AG10803 (cell line): ENCODE measurements at places on chromosomes 12 and 14.

DNA sequence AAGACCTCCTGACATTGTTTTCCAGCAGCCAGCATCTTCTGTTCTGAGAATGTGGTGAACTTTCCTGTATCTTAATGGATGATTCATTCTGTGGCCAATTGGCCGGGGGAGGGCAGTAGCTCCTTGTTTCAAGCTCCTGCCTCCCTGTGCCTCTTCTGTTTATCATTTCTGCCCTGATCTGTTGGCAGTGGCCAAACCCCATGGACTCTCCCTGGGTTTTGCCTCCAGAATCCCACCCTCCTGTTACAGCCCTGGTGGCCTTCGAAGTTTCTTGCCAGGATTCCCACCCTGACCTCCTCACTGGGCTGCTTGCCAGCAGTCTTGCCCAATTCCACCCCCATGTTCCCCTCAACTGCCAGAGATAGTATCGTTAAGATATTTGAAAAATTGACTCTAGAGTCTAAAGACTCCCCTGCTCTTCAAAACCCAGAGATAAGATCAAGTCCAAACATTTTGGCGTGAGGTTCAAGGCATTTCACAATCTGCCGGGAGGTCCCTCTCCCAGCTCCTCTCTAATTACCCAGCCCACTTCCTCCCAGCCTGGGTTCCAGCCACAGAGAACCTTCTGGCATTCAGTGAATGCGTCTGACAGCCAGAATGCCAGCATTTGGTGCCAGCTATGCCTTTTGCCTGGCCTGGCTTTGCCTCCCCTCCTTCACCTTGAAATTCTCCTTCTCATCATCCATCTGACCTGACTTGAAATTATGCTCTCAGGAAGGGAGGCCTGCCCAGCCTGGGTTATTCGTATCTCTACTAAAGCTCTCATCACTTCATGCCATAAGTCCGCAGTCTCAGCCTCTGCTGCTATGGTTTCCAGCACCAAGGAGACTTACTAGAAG, 37.7 kb upstream of the TXNRD1 start:
- peak; percentile 99 for DNase-seq

DNA sequence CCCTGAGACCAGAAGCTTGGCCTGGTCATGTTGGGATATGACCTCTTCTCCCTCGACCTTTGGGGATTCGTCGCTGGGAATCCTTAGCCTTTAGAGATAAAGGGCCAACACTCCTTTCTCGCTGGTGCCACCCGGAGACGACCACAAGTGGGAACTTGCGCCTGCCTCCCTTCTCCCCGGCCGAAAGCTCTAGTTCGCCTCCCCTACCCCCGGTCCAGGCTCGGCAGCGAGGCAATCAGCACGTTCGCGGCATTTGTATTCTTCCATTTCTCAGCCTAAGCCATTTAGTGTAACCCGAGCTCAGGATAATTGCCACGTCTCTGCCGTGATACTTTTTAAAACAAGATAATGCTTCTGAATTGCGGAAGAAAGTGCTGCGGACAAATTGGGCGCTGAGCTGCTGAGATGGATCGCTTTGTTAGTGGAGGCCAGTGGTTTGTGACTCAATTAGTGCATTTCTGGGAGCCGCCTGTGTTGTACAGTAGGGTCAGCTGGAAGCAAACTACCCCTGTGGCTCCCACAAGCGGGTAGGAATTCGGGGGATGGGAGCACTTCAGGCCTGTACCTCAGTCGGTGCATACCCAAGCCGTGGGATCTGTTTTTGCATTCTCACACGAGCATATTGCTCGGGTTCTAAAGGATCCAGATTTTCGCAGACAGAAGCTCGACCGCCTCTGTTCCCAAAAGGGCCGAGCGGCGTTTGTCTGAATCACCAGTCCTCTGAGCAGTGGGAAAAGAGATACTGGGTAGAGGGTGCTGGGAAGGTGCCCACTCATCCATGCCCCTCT, 6.8 kb upstream of the SIX1 start:
- DNase-seq: no peak

GRCh38 chr12:6962285-6963015, 8.0 kb downstream of the PHB2 start:
- DNase-seq: no peak

GRCh38 chr14:46369391-46369790, 282.2 kb downstream of the RPL10L start:
- DNase-seq: no peak

DNA sequence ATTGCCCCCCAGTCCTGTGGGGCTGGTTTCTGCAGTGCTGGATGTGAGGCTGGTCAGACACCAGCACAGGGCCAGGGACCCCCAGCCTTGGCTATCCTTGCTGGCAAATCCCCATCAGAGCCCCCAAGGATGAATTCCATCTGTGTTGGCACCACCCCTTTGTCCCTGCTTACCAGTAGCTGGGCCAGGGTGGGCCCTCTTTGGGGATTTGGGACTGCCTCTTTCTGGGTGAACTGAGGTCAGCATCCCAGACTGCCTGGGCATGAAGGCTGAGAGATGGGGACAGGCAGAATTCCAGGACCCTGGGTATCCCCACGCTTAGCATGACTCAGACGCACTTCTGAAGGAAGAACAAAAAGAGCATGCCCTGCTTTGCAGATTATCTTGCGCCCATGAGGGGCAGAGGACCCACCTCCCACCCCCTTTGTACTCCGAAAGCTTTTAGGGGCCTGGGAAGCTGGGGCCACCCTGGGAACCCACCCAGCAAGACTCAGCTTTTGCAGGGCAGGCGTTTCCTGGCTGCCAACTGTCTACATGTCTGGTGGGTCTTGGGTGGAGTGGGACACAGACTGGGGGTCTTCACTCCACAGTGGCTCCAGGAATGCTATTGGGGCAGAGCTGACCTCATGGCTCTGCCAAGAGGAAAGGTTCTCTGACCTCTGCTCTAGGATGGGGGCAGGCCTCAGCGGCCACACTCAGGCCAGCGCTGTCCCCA, 26.8 kb downstream of the RFLNA start:
- DNase-seq: peak; percentile 46

GRCh38 chr14:69242311-69243224, 17.4 kb upstream of the GALNT16 start:
- DNase-seq: peak; percentile 77

DNA sequence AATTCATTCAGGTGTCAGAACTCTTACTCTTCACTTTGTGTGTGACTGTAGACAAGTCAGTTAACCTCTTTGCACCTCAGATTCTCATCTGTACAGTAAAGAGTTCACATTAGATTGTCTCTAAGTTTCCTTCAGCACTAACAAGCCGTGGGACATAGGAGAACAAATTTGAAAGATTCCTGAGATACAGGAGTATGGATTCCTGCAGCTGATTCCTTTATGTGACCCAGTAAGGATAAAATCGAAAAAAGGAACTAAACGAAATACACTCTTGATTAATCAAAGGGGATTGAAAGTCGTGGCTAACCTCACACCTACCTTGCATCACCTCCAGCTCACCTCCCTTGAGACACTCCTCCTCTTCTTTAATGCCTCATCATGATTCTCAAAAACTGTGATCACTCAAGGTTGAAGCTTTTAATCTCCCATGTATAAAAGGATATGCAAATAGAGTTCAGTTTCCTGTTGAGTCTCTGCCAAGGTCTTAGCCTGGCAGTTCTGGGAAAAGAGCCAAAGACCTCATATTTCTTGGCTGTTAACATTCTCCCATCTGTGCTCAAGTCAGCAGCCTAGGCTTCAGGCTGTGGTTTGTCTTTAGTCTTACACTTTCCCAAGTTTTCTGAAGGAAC, 156.6 kb downstream of the DAD1 start:
- DNase-seq: peak; percentile 90

DNA sequence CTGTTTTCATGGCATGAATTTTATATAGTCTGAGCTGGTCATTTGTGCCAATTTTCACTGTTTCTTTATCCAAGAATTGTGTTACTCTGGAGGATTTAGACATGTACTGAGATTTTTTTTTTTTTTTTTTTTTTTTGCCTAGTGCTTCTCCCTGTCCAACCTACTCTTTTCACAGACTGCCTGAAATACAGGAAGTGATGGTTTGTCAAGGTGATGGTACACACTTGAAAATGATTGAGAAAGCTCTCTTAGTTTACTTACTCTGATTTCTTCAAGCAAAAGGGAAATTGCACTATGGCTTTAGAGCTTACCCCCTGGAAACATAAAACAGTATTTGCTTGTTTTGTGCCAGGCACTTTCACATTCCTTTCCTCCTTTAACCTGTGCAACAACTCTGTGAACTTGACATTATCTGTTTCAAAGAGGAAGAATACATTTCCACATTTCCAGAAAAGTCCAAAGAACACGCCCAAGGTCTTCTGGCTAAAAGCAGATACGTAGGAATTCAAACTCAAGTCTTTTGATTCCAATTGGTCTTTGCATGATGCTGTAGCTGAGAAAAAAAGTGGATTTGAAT, 181.1 kb downstream of the SLC15A5 start:
- no peak for DNase-seq

GRCh38 chr14:102939820-102940561, 17.5 kb downstream of the AMN start:
- no peak for DNase-seq

DNA sequence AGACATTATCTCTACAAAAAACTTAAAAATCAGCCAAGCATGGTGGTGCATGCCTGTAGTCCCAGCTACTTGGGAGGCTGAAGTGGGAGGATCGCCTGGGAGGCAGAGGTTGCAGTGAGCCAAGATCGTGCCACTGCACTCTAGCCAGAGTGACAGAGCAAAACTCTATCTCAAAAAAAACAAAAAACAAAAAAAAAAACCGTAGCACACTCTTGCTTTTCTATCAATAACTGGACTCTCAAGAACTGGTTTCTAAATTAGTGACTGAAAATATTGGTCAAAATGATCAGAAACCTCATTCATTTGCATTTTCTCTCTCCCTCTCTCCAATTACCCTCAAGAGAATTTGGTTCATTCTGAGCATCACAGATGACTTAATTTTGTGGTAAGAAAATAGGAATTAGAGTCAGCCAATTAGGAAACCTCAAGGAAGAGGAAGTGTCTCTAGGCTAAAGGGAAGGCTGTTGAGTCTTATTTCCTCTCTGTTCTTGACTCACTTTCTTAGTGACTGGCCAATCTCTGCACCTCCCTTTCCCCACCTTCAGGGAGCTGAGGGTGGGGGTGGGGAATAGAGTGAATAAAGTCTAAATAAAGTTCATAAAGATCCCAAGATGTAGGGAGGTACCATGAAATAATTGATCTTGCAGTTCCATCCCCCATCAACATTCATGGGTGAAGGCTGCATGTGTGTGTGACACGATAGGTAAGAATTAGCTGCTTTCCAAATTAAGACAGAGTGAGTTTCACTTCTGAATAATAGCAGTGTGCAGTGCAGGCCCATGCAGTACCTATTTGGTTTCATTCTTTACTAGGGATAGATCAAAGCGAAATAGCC, 6.8 kb upstream of the PSMA6 start:
- DNase-seq: peak; percentile 5

GRCh38 chr14:39228509-39229221, 5.0 kb upstream of the MIA2 start:
- DNase-seq: no peak

DNA sequence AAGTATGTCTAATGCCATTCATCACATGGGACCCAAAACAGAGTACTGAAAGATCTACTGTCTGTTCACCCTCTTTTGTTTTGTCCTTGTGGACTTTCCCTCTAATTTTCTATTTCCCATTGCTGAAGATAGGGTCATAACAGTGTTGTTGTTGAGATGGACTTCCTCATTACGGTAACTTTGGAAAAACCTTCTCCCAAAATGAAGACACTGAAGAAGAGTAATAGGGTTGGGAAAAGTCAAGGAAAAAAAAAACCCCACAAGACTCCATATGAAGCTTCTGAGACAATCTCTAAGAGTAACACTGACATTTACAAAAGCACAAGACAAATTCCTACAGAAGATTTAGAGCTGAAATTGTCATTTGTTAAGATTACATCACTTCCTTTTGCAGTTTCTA, 36.7 kb downstream of the EXOC5 start:
- no peak for DNase-seq

DNA sequence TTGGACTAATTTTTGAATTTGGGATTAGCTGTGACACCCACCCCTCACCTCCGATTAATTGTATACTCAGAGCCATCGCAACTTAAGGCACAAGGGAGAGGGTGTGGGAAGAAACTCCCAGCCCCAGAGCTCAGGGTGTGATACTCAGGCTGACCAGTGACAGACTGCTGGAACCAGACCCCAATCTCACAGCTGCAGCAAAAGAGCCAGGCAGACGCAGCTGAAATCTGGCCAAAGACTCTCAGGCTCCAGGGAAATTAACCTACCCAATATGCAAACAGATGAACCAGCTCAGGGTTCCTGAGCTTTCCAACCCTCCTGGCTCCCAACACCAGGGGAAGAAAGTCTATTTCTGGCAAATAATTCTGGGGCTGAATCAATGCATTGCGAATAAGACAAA, 30.5 kb downstream of the ANAPC7 start:
- no peak for DNase-seq

DNA sequence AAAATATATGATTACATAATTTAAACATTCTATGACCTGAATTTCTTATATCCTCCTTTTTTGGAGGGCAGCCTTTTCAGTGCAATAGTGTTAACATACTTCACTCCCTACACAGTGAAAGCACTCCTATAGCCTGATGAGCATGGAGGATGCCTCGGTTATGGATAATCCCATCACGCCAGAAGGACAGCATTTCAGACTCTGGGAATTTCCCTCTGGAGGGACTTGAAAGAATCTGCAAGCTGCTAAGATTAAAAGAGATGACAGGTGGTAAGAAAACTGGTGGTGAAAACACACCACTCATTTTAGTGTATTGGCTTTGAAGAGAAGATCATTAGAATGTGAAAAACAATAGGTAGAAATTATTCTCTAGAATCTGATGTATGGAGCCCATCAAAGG, 99.3 kb upstream of the LMNTD1 start:
- no peak for DNase-seq

- DNase-seq: no peak
These were observed 29.7 kb downstream of the CLMN start for GRCh38 chr14:95290021-95290420.

GRCh38 chr12:114213055-114213581, 192.8 kb downstream of the TBX5 start:
- no peak for DNase-seq

DNA sequence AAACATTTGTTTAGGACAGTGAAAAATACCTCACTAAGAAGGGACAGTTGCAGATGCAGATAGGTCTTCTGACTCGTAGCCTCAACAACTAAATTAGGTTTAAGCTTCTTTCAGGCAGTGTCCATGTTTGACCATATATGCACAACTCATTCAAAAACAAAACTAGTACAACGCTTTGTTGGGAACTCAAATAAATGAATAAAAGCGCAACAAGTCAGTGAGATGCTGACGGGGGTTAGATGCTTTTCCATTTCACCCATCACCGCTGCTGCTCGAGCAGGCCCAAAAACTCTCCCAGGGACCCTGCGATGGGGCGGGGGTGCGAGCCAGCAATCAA, 633 bp downstream of the RPAP3 start:
- DNase-seq: no peak

GRCh38 chr12:98653866-98654493, 8.9 kb downstream of the APAF1 start:
- DNase-seq: peak; percentile 73

- DNase-seq: peak; percentile 56
These were observed 94.5 kb downstream of the SCARB1 start for GRCh38 chr12:124769163-124769530.

GRCh38 chr14:42222924-42223471, 616.3 kb downstream of the LRFN5 start:
- DNase-seq: peak; percentile 70

- DNase-seq: peak; percentile 82
These were observed 420.8 kb downstream of the CCDC91 start for GRCh38 chr12:28611115-28611435.

GRCh38 chr14:45083617-45083975, 320 bp upstream of the PRPF39 start:
- no peak for DNase-seq

- DNase-seq: peak; percentile 37
These were observed 4.0 kb downstream of the RBM19 start for GRCh38 chr12:113961921-113962710.

GRCh38 chr12:103279444-103279843, 216.3 kb downstream of the C12orf42 start:
- DNase-seq: no peak
